HFFc6 (cell line): ENCODE measurements at places on chromosomes 1 and 21.

DNA sequence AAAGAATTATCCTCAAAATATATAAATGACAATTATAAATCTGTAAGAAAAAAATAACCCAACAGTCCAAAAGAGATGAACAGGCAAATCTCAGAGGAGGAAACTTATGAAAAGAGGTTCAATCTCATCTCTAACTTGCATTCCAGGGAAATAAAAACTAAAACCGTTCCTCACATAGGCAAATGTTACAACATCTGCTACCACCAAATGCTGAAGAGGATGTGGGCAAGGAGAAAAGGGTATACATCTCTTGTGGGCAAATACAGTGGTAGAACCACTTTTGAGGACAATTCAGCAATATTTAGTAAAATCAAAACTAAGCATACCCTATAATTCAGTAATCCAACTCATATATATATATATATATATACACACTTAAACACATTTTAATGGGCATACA lies 33.7 kb upstream of the SGIP1 start:
- H3K4me1 ChIP-seq: peaks cover 73% of the 10 kb centered on the region
- no peak overlapping the region for H3K4me3 ChIP-seq
- H3K27ac ChIP-seq: no peak overlapping the region
- H3K27me3 ChIP-seq: no peaks in the 10 kb centered on the region
- no peak for DNase-seq

DNA sequence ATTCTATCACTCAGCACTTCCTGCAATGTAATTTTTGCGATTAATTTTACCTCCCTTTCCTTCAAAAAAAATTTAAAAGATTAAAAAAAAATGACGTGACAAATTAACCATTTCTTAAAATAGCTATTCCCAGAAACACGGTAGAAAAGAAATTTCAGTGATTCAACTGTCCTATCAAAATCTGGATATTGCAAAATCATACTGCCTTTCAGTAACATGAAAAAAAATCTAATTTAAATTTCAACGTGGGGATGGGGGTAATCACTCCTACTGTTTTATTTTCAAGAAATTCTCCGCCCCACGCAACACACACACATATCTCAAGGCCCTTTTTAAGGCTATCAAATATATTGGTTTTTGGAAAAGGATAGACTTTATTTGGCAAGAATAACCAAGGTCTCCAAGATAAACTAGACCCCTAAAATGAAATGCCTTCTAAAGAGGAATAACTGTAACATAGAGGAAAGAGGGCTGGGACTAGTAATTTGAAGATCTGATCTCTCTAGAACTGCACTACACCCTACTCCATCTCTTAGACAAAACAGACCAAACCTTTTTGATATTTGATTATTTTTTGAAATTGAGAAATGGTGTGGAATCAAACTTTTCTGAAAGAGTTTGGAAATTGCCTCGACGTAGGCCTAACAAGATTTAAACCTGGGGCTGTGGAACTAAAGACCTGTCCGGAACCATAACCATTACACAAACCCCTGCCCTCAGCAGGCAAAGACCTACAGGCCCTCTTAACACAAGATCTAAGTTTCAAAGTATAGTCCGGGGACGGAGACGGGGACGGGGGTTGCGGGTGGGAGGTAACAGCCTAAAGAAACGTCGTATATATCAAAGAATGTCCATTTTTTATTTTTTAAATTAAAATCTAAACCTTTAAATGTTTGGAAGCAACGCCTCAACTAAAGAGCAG lies 941 bp downstream of the ARNT start:
- no peak for DNase-seq
- H3K4me1 ChIP-seq: peaks cover 36% of the 10 kb centered on the region
- peak overlapping the region; percentile 93 for H3K27ac ChIP-seq
- peaks cover 5% of the 10 kb centered on the region; the same call in 1 of the 2 replicates for H3K36me3 ChIP-seq

DNA sequence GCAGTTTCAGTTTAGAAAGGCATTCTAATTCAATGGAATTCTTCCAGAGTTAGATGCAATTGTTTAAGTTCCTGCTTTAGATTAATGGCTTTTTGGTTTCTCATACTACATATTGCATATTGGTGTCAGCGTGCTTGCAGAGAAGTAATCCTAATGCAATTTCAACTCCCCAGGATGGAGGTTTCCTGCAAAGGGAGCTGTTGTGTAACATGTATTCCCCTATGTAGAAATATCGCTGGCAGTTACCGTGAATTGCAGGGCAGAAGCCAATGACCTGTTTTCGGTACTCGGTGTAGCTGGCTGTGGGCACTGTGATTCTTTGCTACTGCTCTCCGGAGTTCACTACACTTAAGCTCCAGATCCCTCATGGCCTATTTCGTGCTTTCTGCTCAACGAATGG lies 256.1 kb upstream of the PTBP2 start:
- H3K4me3 ChIP-seq: no peak overlapping the region
- no peak for DNase-seq
- H3K4me1 ChIP-seq: no peaks in the 10 kb centered on the region
- no peaks in the 10 kb centered on the region; the same call in 1 of the 2 replicates for H3K27me3 ChIP-seq
- no peak overlapping the region for H3K27ac ChIP-seq

GRCh38 chr1:185541871-185542301 lies 192.3 kb upstream of the HMCN1 start:
- peak; percentile 36 for DNase-seq
- peak overlapping the region; percentile 14; the same call in 1 of the 2 replicates for H3K4me3 ChIP-seq
- peak overlapping the region; percentile 67 for H3K27ac ChIP-seq
- H3K4me1 ChIP-seq: peaks cover 37% of the 10 kb centered on the region

DNA sequence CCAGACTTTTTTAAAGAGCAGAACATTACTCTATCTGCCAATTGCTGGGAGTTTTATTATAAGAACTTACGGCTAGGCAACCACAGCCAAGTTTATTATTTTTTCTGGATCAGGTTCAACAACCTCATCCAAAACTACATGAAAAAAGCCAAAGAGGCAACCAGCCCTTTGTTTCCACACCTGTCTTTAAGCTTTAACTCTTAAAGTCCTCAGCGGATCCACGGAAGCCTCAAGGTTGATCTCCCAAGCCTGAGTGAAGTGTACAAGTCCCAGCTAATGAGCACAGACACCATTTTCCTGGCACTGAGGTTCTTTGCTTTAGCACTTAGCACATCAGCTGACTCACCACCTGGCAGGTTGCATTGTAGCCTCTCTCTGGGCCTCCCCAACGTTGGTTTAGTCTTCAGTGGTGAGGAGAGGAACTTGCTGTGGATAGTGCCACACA lies 143.1 kb downstream of the TGFBR3 start:
- H3K4me1 ChIP-seq: peaks cover 69% of the 10 kb centered on the region
- no peak overlapping the region for H3K4me3 ChIP-seq
- H3K27me3 ChIP-seq: peaks cover 6% of the 10 kb centered on the region
- no peak overlapping the region for H3K27ac ChIP-seq
- DNase-seq: no peak
- peaks cover 47% of the 10 kb centered on the region for H3K36me3 ChIP-seq

DNA sequence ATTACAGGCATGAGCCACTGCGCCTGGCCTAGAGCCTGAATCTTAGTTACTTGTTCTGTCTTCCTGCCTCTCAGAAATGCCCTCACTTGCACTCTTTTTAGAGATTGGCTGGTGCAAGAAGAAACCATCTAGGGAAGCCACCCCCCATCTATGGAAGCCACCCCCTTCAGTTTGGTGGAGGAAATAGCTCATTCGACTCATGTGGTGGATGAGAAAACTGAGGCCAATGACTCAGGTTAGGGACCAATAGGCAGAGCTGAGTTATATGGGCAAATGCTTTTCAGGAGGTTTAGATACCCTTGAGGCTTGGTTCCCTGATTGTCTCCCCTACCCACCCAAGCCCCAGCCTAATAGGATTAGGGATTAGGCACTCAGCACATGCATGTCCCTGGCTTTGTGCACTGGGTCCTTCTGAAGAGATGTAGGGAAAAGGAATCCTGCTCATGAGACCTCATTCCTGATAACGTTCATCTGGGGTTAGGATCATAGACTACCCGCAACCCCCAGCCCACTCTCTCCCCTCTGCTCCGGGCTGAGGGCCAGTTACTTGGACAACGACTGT lies 77.1 kb downstream of the PAX7 start:
- DNase-seq: no peak
- no peaks in the 10 kb centered on the region for H3K36me3 ChIP-seq
- H3K4me3 ChIP-seq: no peak overlapping the region
- H3K27me3 ChIP-seq: peaks cover 36% of the 10 kb centered on the region

DNA sequence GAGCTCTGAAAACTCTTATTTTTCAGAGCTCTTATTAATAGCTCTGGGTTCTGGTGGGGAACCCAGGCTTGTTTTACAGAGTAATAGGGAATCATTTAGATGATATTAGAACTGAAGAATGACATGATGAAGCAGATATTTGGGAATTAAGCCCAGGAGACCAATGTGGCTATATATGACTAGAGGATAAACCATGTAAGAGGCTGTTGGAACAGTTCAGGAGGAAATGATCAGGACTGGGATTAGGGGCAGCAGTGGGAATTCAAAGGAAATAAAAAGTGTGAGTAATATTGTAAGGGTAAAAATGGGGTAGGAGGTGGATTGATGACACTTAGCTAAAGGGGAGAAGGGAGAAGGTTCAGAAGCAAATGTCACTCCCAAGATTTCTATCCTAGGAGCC lies 58.6 kb downstream of the GIPC2 start:
- H3K4me3 ChIP-seq: no peak overlapping the region; the same call in 1 of the 2 replicates
- H3K36me3 ChIP-seq: peaks cover 16% of the 10 kb centered on the region
- H3K4me1 ChIP-seq: peaks cover 68% of the 10 kb centered on the region
- DNase-seq: peak; percentile 76
- H3K27ac ChIP-seq: peak overlapping the region; percentile 77
